Fibroblast of skin of right quadriceps (primary cell): ENCODE measurements at places on chromosomes 1 and 21.

DNA sequence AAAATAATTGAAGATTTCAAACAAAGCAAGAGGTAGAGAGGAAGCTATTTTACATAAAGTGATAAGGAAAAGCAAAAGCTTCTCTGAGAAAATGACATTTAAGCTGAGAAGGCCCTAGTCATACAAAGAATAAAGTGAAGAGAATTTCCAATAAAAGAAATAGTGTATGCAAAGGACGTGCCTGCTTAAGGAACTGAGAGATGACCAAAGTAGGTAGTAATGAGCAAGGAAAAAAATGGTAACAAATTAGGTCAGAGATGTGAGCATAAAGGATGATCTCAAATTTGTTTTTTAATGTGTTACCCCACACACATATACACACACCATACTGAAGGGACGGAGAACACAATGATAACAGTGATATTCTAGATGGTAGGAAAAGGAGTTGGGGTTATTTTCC lies 46.4 kb downstream of the NRIP1 start:
- no peak for DNase-seq

DNA sequence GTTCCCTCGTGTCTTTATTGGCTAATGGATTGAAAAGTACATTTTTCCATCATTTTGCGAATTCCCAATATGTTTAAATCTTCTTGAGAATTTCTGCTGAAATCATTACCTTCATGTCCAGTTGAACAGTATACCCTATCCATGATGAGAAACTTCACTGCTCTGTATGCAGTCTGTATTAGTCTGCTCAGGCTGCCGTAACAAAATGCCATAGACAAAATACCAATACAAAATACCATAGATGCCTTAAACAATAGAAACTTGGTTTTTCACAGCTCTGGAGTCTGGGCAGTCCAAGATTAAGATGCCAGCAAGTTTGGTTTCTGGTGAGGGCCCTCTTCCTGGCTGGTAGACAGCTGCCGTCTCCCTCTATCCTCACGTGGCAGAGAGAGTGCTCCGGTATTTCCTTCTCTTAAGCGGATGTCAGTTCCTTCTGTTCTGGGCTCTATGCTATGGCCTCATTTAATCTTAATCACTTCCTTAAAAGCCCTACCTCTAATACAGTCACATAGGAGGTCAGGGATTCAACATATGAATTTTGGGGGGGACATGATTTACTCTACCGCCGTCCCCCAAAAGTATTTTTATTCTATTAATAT lies 27.0 kb downstream of the CXADR start:
- no peak for DNase-seq

- DNase-seq, result peak; percentile 72
Measured at GRCh38 chr1:204828352-204828850, 42.3 kb upstream of the NFASC start.

- no peak for DNase-seq
Measured at GRCh38 chr1:30305061-30305460, 418.3 kb downstream of the MATN1 start.

DNA sequence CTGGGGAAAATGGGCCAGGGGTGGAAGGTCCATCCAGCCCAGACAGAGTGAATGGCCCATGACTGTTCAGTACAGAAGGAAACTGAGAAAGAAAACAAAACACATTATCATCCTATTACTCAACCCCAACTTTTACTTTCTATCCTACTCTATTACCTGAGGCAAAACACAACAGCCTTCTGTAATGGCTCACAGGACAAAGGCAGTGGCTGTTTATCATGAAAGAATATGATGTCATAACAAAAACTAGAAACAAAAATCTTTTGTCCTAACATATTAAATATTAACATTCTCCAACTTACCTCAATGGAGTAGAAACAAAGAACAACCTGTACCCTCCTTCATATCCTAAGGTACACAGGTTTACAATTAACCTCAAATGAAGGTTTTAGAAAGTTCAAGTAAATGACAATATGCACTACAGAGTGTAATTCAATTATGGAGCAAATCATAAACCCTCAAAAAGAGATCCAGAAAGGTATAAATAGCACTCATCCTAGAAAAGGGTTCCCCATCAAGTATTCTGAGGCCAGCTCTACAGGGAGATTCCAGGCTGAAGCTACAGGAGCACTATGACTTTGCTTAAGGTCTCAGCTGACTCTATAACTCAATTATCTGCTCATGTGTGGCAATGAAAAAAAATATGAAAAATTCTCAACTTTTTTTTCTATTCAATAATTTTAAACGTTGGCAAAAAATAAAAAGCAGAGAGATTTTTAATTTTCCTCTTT lies 15.1 kb downstream of the ELK4 start:
- no peak for DNase-seq

- no peak for DNase-seq
Measured at GRCh38 chr1:28885977-28886730, 28.2 kb upstream of the EPB41 start.

GRCh38 chr1:2594001-2594640 lies 7.5 kb downstream of the PRXL2B start:
- no peak for DNase-seq

DNA sequence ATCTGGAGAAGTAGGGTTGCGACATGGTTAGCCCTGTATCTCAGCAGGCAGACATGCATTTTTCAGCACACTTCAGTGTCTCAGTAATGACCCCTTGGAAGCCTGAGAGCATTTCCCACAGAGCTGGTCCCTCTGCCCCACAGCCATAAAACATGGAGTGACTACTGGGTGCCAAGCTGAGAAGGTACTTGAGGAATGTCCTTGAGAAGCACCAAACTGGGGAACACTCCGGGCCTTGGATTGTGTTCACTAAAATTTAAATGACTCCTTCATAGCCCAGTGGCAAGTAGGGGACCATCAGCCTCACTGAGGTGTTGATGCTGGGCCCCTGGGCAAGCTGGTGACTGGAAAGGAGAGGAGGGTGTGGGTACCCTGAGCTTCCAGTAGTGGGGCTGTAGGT lies 54.7 kb downstream of the KCNJ6 start:
- DNase-seq, result no peak

GRCh38 chr1:204383163-204383904 lies 23.6 kb upstream of the PLEKHA6 start:
- no peak for DNase-seq

- DNase-seq, result no peak
Measured at GRCh38 chr21:27769763-27770162, 802.9 kb upstream of the ADAMTS5 start.

- no peak for DNase-seq
Measured at GRCh38 chr1:47887475-47888293, 109.5 kb downstream of the TRABD2B start.

- DNase-seq, result no peak
Measured at GRCh38 chr21:43317959-43318358, 109.0 kb downstream of the SIK1 start.

DNA sequence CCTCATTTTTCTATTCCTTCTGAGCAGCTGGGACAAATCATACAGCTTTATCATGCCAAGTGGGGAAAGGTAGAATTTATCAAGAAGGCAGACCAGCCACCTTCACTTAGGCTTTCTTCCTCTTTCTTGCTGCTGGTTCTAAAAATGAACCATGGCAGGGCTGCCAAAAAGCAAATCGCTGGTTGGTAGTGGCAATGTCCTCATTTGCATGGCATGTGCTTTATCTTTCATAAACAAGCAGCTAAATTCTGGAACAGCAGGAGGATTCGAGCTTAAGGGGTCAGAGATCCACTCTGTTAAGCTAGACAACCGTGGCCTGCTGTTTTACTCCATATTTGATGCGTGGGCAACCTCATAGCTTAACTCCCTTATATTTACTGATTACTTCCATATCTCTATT lies 91.3 kb downstream of the RPE65 start:
- no peak for DNase-seq

DNA sequence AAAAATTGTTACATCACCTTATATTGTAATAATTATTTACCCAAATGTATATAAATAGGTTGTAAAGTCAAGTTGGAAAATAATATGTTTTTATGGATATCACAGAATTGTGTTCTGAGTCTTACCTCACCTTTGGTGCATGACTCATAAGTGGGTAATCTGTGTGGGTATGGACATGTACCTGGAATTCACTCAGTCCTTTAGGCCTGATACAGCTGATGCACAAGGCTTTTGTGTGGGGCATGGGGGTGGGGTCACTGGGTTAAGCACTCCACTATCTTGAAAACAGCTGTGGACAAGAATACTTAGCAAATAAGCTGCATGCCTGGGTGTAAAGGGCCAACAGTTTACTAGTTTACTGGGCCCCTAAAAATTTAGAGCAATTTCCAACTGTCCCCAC lies 34.4 kb downstream of the INKA2 start:
- DNase-seq, result no peak

GRCh38 chr1:192941722-192942411 lies 117.3 kb downstream of the UCHL5 start:
- no peak for DNase-seq

DNA sequence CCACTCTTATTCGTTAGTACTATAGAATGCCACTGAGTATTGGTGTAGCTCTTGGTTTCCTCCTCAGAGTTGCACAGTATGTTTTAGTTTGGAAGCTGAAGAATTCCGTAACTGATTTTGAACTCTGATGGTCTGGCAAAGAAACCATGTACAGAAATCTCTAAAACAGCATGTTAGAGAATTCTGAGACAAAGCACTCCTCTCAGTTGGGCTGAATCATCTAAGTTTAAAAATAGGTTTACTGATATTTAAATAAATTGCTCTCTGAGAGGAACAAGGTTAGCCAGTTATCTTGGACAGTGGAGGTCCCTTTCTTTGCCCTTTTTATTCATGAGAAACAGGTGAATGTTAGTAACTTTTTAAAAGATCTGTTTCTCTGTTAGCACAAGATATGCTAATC lies 43.8 kb downstream of the NCF2 start:
- DNase-seq, result no peak
